ENCODE measurements at places on chromosomes 16 and 17.

DNA sequence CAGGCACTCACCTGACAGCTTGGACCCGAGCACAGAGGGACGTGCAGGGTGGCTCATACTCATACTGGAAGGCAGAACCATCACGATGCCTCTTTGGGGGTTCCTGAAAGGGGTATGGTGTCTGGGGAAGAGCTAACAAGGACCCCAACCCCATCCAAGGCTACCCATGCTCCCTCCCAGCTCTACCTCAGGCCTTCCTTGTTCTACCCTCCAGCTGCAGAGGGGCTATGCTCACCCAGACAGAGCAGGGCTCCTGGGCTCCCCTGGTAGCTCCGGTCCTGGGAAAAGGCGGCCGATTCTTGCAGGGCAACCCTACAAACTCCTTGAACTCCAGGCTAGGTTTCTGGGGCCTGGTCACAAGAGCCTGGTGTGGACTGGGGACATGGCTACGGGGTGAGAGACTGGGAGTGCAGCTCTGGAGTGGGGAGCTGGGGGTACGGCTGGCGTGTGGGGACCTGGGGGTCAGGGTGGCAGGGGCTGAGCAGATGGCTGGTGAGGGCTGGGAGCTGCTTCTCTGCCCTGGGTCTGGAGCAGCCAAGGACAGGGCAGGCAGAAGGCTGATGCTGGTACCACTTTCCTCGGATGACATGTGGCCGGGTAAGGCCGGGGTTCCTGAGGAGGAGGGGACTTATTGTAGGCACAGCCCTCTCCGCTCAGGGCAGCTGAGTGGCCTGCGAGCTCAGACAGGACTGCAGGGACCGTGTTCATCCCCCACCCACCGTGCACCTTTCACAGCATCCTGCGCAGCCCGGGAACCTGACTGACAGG lies 2.1 kb downstream of the ACD start:
- DNase-seq, result no peak

- DNase-seq, result peak; percentile 69
Observed at GRCh38 chr17:68346448-68346847, 55.2 kb downstream of the ARSG start.

GRCh38 chr17:68780596-68780995 lies 174.6 kb downstream of the ABCA8 start:
- DNase-seq, result no peak

DNA sequence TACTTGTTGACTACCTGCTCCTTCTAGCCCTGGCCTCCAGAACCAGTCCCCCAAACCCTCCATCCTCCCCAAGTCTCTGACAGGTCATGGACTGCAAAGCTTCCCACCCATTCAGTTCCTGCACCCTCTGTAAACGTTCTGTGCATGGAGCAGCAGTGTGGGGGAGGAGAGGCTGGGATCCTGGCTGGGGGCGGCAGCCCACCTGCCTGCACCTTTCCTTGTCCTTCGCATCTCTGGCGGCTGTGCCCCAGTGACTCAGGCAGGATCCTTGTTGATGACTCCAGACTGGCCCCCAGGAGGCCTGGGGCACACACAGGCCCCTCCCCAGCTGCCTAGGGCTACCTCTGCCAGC lies 1.6 kb upstream of the PKMYT1 start:
- DNase-seq, result no peak

- DNase-seq, result peak; percentile 68
Observed at GRCh38 chr16:81623365-81624102, 155.6 kb upstream of the PLCG2 start.
